ENCODE measurements at places on chromosomes 2 and 18. TPM values are rescaled to one million over a fixed set of nuclear protein-coding genes. Genes with fewer than 3 reads are reported as not detected.

- no peak overlapping the region for H3K27ac ChIP-seq
- DNase-seq: no peak
- peaks cover 11% of the 10 kb centered on the region for H3K27me3 ChIP-seq
- no peaks in the 10 kb centered on the region for H3K36me3 ChIP-seq
- no peak overlapping the region for H3K4me3 ChIP-seq
Measured at GRCh38 chr18:59705145-59705544, 7.9 kb upstream of the CCBE1 start.

DNA sequence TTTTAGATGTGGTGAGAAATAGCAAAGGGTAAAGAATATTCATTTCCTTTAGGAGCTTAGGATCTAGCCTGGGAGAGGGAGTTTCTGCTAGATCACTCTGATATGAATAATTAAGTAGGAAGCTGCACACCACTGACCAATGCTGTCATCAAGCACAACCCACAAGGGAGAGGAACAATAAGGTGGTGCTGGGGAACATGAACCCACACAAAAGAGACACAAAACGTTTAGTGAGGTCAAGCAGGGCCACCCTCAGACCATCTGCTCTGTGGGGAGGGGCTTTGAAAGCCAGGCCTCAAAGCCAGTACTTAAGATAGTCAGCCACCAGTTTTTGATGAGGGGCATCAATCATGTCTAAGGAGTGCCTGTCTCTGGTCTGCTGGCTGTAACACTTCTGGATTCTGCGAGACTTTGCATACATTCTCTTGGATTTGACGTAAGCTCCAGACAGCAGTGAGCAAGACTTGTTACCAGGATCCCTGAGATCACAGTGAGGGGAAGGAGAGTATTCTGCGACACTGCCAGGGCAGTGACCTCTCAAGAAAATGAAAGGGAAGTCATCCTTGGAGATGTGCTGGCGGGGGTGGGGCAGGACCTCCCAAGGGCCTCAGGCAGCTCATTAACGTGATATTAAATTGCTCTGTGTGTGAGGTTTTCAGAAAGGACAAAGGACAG is 127.0 kb downstream of the CCBE1 start:
- no peak for DNase-seq
- no peaks in the 10 kb centered on the region for H3K36me3 ChIP-seq
- no peak overlapping the region for H3K4me3 ChIP-seq

DNA sequence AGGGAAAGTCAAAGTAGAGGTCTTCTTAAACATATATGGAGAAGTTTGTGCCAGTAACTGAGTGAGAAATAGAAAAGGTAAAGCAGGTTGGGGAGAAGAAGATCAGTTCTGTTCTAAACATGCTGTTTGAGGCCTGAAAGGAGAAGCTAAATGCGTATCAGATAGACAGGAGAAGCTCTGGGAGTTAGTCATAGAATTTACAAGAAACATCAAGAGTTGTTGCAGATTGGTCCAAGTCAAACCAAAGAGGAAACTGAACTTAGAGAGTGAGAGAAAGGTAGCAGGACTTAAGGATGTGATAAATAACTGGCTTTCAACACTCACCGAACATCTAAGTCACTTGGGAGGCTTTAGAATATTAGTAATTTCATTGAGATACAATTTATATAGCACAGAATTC is 29.2 kb upstream of the CERS6 start:
- no peak overlapping the region for H3K27ac ChIP-seq
- DNase-seq: no peak
- no peaks in the 10 kb centered on the region for H3K27me3 ChIP-seq
- peaks cover 5% of the 10 kb centered on the region for H3K4me1 ChIP-seq
- peaks cover 2% of the 10 kb centered on the region for H3K36me3 ChIP-seq

PMAIP1 gene
- 26.4 TPM for total RNA-seq

IL36G gene
- total RNA-seq: not detected

ACADL gene
- total RNA-seq: not detected

DNA sequence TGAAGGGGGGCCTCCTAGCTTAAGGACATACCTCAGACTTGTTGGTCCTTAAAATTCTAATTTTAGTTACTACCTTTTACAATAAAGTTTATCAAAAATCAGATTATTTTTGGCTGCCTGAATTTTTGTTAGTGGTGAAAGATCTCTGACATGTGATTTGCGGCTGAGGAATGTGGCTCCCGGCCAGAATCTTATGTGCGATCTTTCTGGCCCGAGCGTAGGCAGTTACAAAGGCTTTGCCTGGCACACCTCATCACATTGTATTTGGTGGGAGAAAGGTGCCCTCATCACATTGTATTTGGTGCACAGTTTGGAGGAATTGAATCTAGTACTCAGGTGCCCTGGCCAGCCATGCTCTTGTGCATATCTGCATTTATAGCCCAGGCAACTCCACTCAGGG is 289.1 kb downstream of the GULP1 start:
- no peaks in the 10 kb centered on the region for H3K36me3 ChIP-seq
- DNase-seq: no peak
- no peaks in the 10 kb centered on the region for H3K27me3 ChIP-seq
- no peak overlapping the region for H3K4me3 ChIP-seq

Data from activated CD8-positive, alpha-beta T cell treated with anti-CD3 and anti-CD28 coated beads, Interleukin-2, amount 10 ng/mL, durations not matched to agents 7 days and 5 days (primary cell).